Activated CD4-positive, CD25-positive, alpha-beta regulatory T cell treated with anti-CD3 and anti-CD28 coated beads, Interleukin-2, amount 50 U/mL, for 16 hours (primary cell): ENCODE measurements at places on chromosomes 6 and 20.

- no peak for DNase-seq
These were observed 80.2 kb downstream of the SYNJ2 start for GRCh38 chr6:158061709-158062461.

DNA sequence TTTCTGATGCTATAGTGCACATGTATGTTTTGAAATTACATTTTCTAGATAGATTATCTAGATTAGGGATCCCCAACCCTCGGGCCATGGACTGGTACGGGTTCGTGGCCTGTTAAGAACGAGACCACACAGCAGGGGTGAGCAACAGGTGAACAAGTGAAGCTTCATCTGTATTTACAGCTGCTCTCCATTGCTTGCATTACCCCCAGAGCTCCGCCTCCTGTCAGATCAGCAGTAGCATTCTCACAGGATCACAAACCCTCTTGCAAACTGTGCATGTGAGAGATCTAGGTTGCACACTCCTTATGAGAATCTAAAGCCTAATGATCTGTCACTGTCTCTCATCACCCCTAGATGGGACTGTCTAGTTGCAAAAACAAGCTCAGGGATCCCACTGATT is 10.4 kb downstream of the CEP57L1 start:
- DNase-seq: no peak

GRCh38 chr20:22385602-22386305 is 198.6 kb downstream of the FOXA2 start:
- DNase-seq: no peak

DNA sequence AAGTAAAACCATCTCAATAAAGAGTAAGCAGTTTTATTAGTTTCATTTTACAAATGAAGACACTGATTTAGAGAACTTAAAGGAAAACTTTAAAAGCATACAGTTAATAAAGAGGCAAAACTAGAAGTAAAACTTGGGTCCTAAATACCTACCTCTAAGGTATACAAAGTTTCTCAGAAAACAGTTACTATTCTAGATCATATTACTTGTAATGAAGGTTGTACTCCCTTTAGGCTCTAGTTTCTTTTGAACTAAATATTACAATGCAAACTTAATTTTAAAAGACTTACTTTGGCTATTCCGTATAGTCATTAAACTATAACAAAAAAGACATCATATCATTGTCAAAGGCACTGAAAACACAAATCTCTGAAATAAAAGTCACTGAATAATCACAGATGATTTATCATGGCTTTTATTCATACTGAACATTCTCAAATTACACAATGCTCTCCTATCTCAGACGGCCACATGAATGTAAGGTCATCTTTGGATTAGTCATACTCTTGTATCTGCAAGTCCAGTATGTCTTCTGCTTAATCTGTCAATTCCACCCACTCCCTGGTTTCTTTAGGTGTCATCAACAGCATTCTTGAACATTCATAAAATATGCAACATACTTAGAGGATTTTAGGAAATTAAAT is 361.6 kb upstream of the RUNX2 start:
- DNase-seq: no peak

- DNase-seq: no peak
These were observed 151.0 kb upstream of the RPS6KA2 start for GRCh38 chr6:166778046-166778445.

DNA sequence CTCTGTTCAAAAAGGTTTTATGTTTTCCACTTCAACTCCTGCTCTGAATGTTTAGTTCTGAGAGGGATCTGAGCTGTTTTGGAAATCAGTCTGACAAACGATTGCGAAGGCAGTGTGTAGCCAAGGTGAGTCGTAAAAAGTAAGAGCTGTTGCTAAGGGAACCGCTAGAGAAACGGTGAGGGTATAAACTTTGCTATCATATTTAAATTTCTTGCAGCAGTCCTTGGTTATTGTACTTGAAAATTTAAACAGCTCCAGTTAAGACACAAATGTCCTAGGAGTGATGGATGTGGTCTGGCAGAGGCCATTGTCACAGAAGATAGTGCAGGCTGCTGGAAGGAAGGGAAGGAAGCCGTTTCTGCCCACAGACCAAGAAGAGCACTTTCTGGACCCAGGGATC is 64.9 kb upstream of the CITED2 start:
- no peak for DNase-seq

- no peak for DNase-seq
These were observed 66.0 kb downstream of the CDS2 start for GRCh38 chr20:5192570-5193431.

- no peak for DNase-seq
These were observed 79.3 kb upstream of the NAA20 start for GRCh38 chr20:19937651-19938420.

GRCh38 chr20:2706688-2707352 is 14.2 kb downstream of the EBF4 start:
- no peak for DNase-seq

DNA sequence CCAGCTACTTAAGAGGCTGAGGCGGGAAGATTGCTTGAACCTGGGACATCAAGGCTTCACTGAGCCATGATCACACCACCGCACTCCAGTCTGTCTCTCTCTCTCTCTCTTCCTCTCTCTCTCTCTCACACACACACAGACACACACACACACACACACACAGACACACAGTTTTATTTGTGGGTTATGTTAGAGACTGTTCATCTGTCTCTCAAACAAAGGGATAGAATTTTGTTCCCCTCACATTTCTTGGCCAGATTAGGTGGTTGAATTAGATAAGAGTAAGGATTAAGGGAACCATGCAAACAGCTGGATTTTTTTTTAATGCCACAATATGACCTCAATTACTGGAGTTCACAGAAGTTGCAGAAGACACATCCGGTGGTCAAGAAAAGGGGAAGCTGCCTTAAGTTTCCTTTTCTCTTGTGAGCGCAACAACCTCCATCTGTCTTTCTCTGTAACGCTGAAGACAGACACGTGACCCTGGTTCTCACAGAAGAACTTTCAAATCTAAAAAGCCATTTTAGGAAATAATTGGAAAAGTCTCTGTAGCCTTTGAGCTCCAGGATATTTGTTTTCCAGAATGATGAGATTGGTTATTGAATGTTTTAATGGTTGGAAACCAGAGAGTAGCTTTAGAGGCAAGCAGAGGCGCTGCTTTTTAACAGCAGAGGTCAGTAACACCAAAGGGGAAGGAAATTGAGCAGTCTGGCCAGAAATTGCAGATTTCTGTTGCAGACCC is 32.9 kb upstream of the LGSN start:
- no peak for DNase-seq

- no peak for DNase-seq
These were observed 28.4 kb downstream of the ZBTB46 start for GRCh38 chr20:63802469-63803240.
